AG09319 (cell line): ENCODE measurements at places on chromosomes 2 and 18.
A peak's percentile ranks its signal among the peaks of the same experiment; 100 is the strongest.

DNA sequence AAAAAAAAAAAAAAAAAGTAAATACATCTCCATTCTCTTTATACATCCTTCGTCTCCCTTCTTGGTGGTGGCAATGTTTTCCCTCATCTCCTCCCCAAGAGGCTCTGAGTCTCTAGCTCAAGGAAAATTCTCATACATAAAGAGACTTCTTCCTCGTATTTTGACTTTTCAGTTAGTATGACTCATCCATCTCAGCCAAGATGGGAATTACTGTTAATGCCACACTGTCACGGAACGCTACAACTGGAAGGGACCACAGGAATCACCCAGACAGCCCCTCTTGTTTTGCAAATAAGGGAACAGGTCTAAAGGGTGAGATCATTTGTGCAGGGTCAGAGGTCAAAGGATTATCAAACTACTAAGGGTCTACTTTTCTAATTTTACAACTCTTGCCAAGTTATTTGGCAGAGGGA, 19.5 kb downstream of the NFE2L2 start:
- DNase-seq, result peak; percentile 62

DNA sequence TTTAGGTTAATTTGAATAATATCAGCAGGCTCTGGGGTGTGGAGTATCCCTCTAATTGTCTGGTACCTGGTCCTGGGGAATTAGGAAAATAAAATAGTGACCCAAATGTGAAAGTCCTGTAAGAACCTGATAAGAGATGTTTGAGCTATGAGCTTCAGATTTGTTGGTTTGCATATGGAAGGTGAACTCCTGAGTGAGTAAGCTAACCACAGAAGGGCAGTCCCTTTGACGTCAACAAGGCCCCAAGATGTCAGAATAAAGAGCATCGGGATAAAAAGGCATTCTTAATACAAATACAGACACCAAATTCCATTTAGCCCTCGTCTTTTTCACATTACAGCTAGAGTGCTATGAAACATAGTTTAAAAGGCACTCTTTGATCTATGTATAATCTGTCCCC, 1366.3 kb upstream of the TMEFF2 start:
- DNase-seq, result no peak

- DNase-seq, result no peak
Measured at GRCh38 chr2:44335806-44336538, 25.3 kb downstream of the PREPL start.

DNA sequence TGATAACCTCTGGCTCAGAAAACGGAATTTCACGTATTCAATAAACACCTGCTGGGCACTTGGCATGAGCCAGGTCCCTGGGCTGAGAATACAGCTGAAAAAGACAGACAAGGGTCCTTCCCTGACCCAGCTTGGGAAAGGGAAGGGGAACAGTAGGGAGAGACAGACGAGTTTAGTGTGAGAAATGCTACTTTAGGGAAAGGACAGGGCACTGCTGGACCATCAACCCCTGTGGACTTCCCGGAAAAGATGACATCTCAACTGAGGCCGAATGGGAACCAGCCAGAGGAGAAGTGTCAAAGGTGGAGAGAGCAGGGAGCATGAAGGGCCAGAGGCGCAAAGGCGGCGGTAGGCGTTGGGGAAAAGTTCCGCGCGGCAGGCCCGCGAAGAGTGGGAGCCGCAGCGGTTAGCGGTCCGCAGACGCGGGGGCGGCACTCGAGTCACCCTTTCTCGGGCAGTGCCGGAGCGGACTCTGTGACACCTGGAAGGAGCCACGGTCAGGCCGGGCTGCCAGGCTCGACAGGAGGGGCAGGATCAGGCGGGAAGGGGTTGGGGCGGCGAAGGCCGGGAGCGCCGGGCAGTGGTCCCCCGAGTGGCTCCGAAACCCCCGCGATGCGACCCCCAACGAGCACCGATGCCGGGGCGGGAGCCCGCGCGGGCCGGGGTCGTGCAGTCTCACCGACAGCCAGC, 519 bp downstream of the TEX261 start:
- no peak for DNase-seq

GRCh38 chr2:38720613-38721241, 30.4 kb downstream of the SRSF7 start:
- DNase-seq, result peak; percentile 97
